ENCODE measurements at places on chromosomes 13 and 19. TPM values are rescaled to one million over a fixed set of nuclear protein-coding genes. Genes with fewer than 3 reads are reported as not detected.

DNA sequence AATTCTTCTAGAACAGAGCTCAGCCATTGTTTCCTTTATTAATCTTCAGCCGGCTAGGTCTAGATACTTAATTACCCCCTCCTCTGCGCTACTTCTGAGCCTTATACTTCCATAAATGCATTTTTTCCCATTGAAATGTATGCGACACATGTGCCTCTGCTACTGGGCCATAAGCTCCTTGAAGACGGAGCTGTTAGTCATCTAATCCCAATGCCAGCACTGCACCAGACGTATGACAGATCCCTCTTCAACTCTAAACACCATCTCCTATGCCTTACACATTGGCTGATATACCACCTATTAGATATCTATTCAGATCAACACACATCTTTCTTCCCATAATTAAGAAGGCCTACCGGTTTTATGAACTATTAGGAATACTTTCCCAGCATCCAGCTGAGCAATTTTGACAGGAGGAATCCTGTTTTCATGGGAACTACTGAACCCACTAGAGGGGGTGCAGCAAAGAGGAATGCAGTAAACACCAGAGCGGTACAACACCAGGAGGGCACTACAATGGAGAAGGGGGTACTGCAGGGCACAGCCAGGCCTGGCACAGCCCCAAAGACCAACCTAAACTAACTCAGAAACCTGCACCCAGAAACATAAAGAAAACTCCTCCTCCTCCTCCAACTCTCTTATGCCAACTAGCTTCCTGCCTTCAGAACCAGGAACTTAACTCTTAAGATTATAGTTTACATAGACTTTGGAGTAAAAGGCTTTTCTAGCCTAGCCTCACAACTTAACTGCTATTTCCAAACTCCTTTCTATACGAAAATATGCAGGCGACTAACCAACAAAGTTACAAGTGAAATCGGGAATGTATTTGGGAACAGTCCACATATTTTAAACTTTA, 18.7 kb downstream of the STK24 start:
- no peak for DNase-seq

- no peak for DNase-seq
Observed at GRCh38 chr13:47639738-47640447, 361.2 kb downstream of the SUCLA2 start.

DNA sequence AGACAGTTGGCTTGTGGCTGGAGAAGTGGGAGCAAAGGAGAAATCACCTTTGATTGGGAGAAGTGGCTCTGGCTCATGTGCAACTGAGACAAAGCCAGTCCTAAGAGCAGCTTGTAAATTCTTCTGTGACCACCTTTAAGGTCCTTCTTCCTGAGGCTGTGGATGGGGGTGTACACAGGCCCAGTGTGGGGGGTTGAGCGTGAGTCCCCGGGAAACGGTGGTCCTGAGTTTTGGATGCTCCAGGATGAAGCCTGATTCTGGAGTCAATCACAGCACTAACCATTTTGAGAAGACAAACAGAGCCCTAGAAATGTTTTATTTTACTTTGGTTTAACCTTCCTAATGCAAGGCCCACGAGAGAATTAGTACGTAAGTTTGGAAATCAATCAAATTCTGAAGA, 3.9 kb upstream of the CEBPA start:
- no peak for DNase-seq

DNA sequence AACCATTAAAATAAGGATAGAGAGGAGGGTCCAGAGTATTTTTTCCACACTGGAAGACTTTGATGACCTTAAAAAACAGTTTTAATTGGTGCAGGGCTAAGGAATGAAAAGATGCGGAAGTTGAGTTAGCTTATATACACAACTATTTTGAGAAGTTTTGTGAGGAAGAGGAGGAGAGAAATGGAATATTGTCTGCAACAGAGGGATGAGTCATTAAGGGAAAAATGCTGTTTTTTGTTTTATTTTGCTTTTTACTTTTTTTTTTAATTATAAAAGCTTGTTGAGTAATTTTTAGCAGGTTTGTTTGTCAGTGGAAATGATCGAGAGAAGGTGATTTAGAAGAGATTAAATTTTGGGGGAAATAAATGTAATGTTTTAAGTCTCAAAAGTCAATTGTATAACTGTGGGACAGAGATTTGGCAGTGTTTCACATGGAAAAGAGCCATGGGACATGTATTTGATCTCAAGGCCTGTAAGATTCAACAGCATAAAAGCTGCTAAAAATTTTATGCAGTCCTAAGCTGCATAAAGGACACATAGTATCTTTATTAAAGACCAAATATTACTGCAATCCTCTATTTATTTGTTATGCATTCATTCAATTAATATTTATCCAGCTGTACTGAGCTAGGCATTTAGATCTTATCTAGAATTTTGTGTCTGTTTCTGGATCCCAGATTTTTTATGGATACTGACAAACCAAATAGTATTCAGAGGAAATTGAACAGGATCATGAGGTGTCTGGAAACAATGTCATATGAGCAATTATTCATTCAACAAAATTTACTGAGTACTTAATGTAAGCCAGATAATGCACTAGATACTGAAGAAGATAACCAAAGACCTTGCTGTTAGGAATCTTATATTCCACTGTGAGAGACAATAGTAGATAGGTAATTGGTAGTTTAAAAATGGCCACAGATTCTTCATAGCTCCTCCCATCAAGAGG, 72.7 kb downstream of the DNAJC15 start:
- no peak for DNase-seq

GRCh38 chr13:98507282-98507797, 69.6 kb downstream of the STK24 start:
- peak; percentile 48 for DNase-seq

GRCh38 chr13:38391341-38391740, 41.7 kb downstream of the UFM1 start:
- no peak for DNase-seq

- DNase-seq: no peak
Observed at GRCh38 chr13:25920277-25920676, 131.5 kb downstream of the SHISA2 start.

Gene ERICH6B
- not detected for total RNA-seq

GRCh38 chr19:7595466-7596133, at the start of gene CAMSAP3:
Gene CAMSAP3, plus strand, starts transcription at chr19:7595863. Its CDS starts 140 bp downstream, at chr19:7596003.
- DNase-seq: peak; percentile 64

Gene CTXN1
- 0.11 TPM for total RNA-seq

DNA sequence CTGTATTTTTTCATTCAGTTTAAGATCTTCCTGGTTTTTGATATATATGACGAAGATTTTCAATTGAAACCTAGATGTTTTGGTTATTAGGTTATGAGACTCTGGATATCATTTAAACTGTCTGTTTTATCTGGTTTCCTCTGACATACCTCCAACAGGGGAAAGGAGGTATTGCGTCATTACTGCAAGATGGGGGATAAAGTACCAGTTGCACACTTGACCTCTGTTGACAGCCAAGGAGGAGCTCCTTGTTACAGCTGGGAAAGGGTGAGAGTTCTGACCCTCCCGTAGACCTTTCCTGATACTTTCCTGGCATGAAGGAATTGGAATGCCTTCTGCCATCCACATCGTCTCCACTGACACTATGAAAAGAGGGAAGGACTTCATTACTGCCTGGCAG, 82.0 kb upstream of the SHISA2 start:
- no peak for DNase-seq

GRCh38 chr13:24625870-24626849, 54.0 kb upstream of the ATP12A start:
- no peak for DNase-seq

- DNase-seq: no peak
Observed at GRCh38 chr13:70911286-70911685, 803.0 kb upstream of the KLHL1 start.

Gene OSCAR
- total RNA-seq: not detected

DNA sequence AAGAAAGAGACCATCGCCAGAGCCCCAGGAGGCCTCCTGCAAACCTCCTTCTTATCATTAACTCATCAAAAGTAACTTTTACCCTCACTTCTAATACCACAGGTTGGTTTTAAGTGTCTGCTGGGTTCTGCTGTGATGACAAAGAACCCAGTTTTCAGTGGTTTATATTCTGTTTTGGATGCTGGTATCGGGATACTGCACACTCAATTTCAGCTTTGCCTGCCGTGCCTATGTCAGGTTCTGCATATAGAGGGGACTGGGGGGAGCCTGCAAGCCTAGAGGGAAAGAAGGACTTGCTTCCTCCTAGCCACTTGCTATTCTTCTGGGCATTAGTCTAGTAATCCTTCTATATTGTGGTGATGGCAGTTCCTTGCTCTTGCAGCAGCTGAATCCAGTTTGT, 242.4 kb downstream of the KCNRG start:
- no peak for DNase-seq

- DNase-seq: no peak
Observed at GRCh38 chr13:109629737-109630136, 156.6 kb downstream of the IRS2 start.

Gene RGS9BP
- not detected for total RNA-seq

Gene RNF225
- total RNA-seq: not detected

- DNase-seq: no peak
Observed at GRCh38 chr19:23318143-23318542, 67.9 kb upstream of the ZNF724 start.

- no peak for DNase-seq
Observed at GRCh38 chr19:19610376-19611202, 7.9 kb downstream of the PBX4 start.

Gene LHFPL6
- total RNA-seq: not detected

Gene ANGPTL8
- total RNA-seq: 27.3 TPM

Gene ELSPBP1
- not detected for total RNA-seq

- DNase-seq: no peak
Observed at GRCh38 chr13:44155422-44156293, 218.0 kb upstream of the SERP2 start.

- DNase-seq: no peak
Observed at GRCh38 chr19:33861950-33862349, 65.3 kb downstream of the KCTD15 start.

Gene ZNF829
- total RNA-seq: 0.86 TPM

DNA sequence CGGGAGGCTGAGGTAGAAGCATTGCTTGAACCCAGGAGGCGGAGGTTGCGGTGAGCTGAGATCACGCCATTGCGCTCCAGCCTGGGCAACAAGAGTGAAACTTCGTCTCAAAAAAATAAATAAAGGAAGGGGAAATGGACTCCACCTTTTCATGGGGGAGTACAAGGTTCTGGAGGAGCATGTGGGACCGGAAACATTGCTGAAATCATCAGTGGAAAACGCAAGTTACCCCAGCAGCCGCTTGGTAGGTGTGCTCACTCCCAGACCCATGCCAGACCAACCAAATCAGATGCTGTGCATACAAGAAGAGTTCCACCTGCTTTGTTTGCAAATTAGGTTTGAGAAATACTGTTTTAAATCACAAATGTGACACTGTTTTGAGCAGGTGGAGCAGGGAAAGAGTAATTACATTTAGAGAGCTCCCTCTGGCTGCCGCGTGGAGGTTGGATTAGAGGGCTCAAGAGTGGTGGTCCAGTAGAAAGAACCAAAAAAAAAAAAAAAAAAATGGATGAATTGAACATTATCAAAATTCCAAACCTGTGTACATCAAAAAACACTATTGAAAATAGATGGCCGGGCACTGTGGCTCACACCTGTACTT, 4.9 kb downstream of the ERICH4 start:
- no peak for DNase-seq

- DNase-seq: no peak
Observed at GRCh38 chr13:21067848-21068247, 6.5 kb upstream of the LATS2 start.

Gene LTBP4
- total RNA-seq: 0.86 TPM

Gene PPAN
- 36.2 TPM for total RNA-seq

- no peak for DNase-seq
Observed at GRCh38 chr13:23642110-23642509, 71.9 kb downstream of the TNFRSF19 start.

- no peak for DNase-seq
Observed at GRCh38 chr13:100124265-100124664, 35.4 kb downstream of the PCCA start.

Gene FCAR
- total RNA-seq: not detected

Gene OR7D2
- not detected for total RNA-seq

- no peak for DNase-seq
Observed at GRCh38 chr13:66858163-66858562, 372.0 kb downstream of the PCDH9 start.

- DNase-seq: no peak
Observed at GRCh38 chr13:32124743-32125142, 93.2 kb downstream of the FRY start.

Gene FFAR1
- total RNA-seq: not detected

Gene ZNF418
- total RNA-seq: 0.27 TPM

- no peak for DNase-seq
Observed at GRCh38 chr19:49849433-49850220, 1.3 kb upstream of the PTOV1 start.

DNA sequence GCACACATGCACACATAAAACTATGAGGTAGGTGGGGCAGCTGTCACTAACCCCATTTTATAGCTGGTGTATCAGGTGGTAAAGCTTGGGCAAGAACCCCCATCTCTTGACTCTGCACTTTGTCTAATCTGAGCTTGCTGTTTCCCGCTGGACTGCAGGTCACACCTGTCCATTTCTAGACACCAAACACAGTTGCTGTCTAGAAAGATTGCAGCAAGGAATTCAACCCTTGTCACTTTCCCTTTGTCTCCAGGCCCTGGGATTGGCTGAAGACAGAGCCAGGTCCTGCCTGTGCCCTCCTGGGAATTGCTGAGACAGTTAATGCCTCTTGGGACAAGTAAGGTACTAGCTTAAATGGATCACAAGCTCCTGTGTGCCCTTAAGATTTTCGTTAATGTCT, 83.8 kb downstream of the RNASEH2B start:
- DNase-seq: no peak

DNA sequence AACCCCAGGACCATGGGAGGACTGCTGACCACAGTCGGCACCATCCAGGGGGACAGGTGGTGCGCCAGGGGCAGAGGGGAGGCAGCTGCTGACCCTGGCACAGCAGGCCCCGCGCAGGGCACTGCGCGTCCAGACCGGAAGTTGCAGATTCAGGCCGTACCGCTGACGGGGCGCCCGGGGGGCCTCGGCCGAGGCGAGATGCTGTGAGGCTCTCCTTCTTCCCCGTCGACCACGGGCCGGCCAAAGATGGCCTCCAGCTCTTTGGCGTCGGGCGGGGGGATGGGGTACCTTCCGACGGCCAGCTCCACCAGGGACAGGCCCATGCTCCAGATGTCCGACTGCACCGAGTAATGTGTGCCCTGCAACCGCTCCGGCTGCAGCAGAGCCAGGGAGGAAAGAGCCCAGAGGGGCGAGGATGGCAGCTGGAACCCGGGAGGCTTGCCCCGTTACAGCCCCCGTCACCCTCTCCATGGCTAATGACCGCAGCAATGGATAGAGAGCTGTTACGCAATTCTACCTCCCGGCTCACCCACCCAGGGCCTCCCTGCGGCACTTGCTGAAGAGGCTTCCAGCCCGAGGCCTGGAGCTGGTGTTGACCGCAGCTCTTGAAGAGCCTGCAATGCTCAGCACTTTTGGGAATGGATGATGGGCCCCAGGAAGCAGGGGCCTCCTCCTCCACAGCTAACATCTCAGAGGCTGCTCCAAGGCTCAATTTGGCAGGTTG, 24.7 kb downstream of the MAP2K2 start:
- DNase-seq: no peak

Gene EID2
- total RNA-seq: 14.1 TPM

GRCh38 chr13:100388923-100389322, 199.7 kb downstream of the GGACT start:
- no peak for DNase-seq

Gene WDR88
- total RNA-seq: not detected

- DNase-seq: no peak
Observed at GRCh38 chr13:43698758-43699157, 88.0 kb downstream of the ENOX1 start.

Gene GARIN5A
- not detected for total RNA-seq

Gene ZNF468
- 31.0 TPM for total RNA-seq

Gene LYPD3
- total RNA-seq: 0.15 TPM

Gene TRAPPC5
- 74.8 TPM for total RNA-seq

Gene IL12RB1
- total RNA-seq: 0.04 TPM

Gene PODNL1
- total RNA-seq: not detected

Gene KASH5
- not detected for total RNA-seq

Measured in HepG2 (cell line).